ENCODE measurements at places on chromosomes 12 and 14.

- no peak for DNase-seq
These were observed 16.2 kb downstream of the ZDHHC22 start for GRCh38 chr14:77125281-77125801.

DNA sequence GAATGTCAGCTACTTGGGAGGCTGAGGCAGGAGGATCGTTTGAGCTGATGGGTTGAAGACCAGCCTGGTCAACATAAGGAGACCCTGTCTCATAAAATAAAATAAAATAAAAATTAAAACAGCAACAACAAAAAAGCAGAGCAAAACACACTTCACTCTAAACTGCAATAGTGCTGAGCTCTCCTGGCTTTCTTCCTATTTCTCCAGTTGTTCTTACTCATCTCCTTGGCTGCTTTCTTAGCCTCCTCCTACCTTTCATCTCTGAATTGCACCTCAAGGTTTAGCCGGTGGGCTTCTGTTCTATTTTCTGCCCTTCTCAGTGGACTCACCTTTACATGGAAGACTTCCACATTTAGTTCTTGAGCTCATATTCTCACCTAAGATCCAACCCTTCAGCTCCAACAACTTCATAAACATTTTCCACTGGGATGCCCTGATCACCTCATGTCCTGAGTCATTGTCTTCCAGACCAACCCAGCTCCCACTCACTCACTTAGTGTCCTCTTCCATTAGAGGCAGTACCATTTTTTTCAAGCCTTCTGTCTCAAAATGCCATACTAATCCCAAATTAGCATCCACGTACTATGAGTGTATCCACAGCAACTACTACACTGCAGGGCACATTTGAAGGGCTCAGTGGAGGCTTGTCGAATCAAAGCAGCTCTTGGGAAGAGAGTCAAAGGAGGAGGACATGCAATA, 41.2 kb upstream of the TMED10 start:
- DNase-seq = no peak

DNA sequence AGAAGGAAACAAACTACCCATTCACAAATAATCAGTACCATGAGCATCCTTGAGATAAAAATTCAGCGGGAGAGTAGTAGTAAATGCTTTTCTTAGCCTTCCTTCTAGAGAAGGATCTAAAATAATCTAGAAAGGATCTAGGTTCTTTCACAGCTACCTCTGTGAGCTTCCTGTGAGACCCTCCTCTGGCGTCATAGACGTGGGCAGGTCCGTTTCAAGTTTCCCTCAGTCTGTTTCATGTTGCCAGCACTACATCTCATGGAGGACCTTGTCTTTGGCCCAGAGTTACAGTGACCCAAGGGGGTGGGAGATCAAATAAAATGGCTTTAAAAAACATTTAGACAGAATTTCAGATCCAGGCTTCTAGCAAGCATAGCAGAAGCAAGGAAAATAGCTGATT, 13.6 kb downstream of the DAAM1 start:
- DNase-seq = no peak

DNA sequence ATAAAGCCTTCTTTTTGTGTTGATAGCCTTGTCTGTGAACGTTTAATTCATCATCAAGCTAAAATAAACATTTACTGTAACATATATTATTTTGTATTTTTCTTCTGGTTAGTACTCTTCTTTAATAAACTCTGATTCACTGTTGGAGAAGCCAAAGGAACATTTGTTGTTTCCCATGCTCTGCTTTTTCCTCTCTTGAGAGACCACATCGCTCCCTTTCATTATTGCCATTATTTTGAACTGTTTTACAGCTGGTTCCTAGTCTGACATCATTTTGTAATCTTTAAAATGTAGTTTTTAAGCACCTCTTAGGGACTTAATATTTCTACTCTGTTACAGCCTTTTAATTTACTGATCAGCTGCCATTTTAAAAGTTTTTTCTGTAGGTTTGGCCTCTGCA, 301.8 kb downstream of the NPAS3 start:
- no peak for DNase-seq
